ENCODE measurements at places on chromosomes 12 and 14.

DNA sequence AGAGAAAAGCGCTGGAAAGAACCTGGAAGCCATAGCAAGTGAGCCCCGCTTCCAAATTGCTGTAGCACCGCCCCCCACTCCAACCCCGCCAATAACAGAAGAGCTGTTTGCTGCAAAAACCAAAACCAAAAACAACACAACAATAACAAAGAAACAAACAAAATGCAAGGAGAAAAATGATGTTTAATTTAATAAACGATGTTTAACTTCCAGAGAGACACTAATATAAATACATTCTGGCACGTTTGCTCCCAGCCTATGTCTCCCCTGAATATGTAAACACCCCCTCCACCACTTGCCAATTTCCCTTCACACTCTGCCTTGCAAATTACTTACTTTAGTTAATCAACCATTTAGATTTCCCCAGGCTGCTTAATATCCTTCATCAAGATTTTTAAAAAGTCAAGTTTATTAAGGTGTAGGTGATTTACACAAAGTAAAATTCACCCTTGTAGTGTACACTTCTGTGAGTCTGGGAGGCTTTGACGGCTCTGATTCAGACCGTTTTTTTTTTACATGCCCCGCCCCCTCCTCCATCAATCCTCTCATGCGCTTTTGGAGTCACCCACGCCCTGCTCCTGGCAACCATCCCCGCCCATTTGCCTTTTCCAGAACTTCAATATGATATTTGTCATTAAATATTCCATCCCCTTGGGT is 482 bp upstream of the IFI27L2 start:
- DNase-seq: no peak

DNA sequence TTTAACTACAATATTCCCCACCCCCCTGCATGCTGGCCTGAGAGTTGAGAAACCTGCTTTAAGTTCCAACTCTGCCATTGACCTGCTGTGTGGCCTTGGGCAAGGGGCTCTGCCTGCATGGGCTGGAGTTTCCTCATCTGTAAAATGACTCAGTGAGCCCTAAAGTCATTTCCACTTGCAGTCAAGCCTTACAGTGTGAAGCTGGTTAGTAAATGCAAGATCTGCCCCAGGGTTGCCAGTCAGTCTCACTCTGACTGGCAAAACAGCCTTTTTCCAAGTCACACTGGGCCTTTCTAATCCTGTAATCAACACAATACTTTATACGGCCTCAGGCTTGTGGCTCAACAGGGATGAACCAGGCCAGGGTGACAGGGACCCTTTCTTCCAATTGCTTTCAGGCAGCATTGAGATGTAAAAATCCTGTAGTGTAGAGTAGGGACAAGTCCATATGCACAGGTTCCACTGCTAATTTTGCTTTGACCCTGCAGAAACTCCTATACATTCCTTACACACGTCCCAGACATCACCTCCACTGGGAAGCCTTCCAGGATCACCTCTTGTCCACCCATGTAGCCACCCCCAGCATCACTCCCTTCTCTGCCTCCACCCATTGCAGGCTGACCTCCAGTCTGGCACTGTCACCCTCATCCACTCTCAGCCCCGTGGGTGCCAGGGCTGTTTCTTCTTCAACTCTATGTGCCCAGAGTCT is 42.6 kb upstream of the PRIMA1 start:
- DNase-seq: no peak

GRCh38 chr14:73816393-73816816 is 35.2 kb upstream of the PTGR2 start:
- DNase-seq: no peak

DNA sequence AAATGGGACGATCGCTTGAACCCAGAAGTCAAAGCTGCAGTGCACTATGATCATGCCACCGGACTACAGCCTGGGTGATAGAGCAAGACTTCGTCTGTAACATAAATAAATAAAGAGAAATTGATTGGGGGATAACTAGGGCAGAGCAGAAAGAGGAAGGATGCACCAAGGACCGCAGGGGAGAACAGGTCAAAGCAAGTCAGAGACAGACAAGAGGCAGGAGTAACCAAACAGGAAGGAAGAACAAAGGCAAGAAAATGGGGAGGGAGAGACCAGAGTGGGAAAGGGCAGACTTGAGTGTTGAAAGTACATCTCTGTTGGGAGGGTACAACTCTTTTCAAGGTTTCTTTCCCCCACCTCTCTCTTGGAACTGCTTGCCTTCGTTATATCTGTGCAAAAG is 50.8 kb upstream of the ELK3 start:
- no peak for DNase-seq

DNA sequence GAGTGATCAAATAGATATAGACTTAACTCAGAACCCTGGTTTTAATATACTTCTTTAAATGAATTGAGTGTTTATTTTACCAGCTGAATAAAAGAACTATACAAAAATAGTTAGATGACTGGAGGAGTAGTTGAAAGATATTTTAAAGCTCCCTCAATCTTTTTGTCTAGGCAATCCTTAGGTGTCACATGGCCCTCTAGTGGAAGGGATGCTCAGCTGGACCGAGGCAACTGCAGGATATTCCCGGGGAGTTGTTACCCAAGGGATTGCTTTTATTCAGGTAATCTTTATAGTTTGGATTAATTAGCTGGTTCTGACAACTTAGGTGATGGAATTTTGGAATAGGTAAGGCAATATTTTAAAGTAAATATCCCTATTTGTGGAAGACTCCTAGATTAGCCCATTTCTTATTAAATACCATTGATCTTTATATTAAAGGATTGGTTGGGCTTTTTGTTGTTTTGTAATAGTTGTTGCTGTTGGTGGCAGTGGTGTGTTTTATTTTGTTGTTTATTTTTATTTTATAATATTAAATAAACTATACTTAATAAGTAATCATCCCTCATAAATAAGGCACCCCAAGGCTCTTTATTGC is 57.1 kb downstream of the ZDHHC17 start:
- no peak for DNase-seq

DNA sequence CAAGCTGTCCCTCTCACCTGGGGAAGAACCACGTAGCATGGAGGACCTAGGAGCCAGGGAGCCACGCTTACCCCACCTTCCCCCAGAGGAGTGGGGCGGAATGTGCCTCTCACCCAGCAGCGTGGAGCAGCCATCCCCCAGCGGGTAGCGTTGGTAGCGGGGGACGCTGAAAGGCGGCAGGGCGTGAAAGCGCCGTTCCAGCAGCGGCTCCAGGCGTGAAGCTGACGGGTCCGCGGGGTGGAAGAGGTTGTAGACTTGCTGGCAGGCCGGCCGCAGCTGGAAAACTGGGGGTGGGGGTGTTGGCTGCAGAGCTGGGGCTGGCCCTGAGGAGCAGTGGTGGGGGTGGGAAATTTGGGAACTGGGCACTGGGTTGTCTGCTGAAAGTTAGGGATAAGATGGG is 11.9 kb downstream of the ARL6IP4 start:
- DNase-seq: no peak

DNA sequence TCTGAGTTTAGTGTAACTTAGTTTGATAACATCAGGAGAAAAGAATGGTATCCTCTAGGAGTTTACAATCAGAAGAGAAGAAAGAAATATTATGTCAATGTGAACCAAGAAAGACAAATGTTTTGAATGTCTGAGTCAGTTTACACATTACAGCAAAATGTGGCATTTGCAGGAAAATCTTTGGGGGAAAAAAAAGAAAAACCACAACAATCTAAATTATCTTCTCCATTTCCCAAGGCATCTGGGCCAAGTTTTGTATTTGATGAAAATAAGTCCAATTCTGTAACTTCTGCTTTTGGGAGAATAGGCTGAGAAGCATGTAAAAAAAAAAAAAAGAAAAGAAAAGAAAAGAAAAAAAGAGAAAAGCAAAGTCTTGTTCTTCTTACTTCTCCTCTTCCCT is 58.8 kb upstream of the FLRT2 start:
- no peak for DNase-seq

GRCh38 chr12:42798811-42799438 is 209.4 kb upstream of the PRICKLE1 start:
- DNase-seq: no peak

GRCh38 chr14:53651096-53651740 is 305.4 kb downstream of the BMP4 start:
- no peak for DNase-seq

GRCh38 chr14:54207075-54207474 is 189.7 kb upstream of the CDKN3 start:
- DNase-seq: no peak

GRCh38 chr12:70482764-70483163 is 116.7 kb downstream of the KCNMB4 start:
- no peak for DNase-seq

DNA sequence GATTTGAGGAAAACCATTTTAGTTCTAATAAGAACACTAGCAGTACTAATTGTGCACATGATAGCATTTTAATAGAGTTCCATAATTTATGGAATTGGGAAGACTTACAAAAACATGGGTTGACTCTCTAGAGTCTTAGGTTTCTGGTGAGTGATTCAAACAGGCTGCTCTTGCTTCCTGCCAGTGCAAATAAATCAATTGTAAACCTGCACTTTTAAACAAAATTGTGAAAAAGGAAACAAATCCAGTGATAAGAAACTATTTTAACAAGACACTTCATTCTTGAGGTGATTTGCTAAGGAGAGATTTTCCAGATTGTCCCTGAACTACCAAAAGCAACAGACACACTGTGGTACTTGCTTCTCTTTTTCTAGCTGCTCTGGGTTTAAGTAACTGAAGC is 112.2 kb downstream of the CACNA1C start:
- DNase-seq: no peak

DNA sequence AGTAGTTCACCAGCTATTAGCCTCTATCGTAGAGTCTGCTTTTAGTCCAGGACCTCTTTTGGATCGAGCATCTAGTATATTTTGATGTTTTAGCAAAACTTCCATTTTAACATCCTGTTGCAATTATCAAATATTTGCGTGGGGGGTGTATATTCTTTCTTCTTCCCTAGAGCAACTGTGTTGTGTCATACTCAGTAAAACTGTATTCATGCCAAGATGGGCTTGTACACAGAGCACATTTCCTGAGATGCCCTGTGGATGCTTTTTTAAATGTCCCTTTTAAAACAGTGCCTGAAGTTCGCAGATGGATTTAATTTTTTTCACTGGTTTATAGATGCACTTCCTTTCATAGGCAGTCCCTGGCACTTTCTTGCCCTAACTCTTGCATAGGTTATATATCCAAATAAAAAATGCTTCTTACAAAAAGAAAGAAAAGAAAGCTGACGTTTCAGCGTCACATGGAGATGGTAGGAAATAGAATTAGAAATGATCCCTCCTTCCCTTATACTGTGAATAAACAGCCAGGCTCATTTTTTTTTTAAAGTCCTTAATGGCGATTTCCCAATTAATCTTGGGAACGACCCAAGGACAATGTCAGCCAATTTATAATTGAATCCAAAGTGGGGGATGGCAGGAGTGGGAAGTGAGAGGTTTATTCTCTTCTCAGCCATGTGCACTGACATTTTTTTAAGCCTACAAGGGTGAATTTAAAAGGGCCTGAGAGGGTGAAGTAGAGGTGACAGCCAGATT is 247.0 kb downstream of the SLC41A2 start:
- no peak for DNase-seq

- DNase-seq: no peak
Observed at GRCh38 chr14:93978735-93979134, 2.4 kb upstream of the ASB2 start.

DNA sequence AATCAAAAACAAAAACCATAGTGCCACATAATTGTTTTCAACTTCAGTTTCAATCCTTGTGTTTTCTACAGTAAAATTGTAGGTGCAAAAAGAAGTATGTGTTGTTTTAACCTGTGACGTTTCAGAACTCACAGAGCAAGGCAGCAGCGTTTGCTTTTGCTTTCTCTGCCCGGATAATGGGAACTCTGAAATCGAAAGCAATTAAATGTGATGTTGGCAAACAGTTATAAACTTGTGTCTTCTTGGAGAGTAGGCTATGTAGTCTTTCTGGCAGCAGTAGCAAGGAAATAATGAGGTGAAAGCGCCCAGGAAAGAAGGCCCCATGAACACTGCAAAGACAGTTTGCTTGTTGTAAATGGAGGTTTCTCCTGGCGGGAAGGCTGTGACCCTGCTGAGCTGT is 39.1 kb downstream of the FNTB start:
- DNase-seq: no peak

DNA sequence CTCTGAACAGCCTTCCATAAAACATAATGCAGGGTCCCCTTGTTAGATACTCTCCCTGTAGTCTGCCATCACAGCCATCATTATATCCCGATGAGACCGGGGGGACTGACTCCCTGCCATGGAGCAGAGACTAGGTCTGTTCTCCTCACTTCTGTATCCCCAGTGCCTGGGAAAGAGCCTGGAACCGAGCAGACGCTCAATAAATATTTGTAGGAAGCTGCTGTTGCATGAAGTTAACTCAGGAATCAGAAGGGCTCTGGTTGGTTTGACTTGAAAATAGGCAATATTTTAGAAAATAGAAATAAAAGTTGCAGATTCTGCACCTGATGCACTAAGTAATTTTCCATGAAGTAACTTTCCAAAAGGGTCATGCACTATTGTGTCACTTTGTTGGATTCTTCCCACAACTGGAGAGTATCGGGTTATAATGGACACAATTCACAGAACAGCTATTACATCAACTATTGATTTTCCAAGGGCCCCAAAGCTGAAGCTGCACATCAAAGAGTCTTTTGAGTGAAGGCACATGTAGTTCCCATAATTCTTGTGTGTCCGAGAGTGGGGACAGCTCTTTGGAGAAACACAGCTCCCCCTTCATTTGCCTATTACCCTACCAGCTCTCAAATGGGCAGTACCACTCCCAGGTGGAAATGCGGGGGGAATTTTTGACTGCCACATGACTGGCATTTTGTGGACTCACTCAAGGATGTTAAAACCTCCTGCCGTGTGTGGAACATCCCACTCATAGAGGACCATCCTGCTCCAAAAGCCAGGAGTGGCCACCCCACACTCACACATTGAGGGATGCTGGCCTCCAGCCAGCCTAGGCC is 18.8 kb downstream of the CLMN start:
- DNase-seq: no peak

DNA sequence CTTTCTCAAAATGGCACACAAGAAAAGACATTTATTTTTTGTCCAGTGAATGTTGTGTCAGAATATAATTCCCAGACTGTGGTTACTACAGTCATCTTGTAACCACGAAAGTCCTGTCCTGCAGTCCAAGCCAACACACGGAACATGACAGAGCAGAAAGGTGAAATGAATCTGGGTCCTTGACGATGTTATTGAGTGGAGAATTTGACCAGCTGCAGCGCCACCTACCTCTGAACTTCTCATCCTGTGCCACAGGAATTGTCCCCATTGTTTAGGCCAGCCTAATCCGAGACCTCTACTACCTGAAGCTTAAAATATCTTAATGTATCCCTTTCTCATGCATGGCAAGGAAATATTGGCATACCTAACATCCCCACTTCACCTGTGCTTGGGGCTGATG is 64.1 kb upstream of the OTX2 start:
- no peak for DNase-seq

GRCh38 chr14:93173943-93174395 is 10.7 kb downstream of the MOAP1 start:
- no peak for DNase-seq

DNA sequence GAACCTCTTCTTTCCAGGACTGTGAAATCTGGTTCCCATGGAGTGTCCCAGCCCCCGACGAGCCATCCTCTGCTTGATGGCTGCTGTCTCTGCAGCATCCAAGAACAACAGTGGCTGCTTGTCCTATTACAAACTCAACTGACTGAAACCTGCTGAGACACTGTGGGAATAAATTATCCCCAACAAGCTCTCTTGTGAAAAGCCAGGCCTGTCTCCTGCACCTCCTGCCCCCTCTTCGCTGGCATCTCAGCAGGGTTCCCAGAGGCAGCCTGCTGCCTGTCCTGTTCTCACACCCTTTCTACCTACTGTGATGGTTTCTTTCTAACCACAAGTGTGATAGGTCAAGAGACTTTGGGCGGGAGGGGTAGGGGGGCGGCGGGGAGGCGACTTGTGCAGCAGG is 180.2 kb downstream of the TSPAN9 start:
- no peak for DNase-seq

- no peak for DNase-seq
Observed at GRCh38 chr12:81468206-81468605, 290.9 kb downstream of the PPFIA2 start.
